ENCODE measurements at places on chromosomes 1 and 21.

DNA sequence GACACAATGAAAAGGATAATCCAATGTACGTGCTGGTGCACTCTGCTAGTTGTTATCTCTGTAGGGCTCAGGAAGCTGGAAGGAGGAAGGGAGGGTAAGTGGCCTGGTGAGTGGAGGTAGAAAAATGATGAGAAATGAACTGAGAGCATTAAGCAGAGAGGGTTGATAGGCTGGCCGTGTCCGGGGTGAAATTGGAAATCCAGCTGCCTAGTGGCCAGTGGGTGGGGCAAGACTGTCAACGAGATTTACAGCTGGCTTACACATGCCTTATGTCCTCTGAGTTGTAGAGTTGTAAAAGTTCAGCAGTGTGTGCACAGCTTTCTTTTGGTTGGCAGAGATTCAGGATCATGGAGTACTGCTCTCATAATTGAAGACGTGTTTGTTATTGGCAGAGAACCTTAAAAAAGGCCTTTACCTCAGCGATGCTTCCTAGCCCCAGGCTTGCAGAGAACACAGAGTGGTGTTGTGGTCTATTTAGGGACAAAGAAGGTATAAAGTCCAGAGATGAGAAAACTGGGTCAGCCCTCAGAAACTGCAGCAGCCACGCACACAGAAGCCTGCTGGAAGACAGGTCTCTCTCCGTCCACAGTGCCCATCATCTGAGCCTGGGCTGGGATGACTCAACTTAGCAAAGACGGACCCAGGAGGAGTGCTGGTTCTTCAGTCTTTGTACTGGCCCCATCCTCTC is 132.4 kb downstream of the EDEM3 start:
- peak; percentile 85 for DNase-seq

DNA sequence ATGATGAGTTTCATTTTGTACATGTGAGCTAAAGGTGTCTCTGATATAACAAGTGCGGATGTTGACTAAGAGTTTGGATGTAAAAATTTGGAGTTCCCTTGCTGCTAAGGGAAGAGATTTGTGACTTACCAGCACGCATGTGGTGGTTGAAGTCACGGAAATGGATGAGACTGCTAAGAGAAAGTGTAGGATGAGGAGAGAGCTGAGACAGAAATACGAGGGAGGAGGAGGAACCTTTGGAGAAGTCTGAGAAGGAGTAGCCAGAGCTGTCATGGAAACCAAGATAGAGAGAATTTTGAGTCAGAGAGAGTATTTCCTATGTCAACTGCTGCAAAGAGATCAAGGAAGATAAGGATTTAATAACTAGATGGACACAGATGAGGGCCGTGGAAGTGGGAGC is 106.5 kb upstream of the COL24A1 start:
- no peak for DNase-seq

DNA sequence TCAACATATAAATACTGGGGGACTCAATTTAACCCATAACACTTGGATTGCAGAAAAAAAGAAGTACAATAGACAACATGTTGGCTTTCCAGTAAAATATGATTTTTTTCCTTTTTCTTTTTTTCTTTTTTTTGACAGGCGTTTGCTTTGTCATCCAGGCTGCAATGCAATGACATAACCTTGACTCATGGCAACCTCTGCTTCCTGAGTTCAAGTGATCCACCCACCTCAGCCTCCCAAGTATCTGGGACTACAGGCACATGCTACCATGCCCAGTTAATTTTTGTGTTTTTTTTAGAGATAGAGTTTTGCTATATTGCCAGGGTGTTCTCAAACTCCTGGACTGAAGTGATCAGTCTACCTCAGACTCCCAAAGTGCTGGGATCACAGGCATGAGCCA is 1512.0 kb upstream of the PRMT6 start:
- DNase-seq, result no peak

GRCh38 chr1:207001492-207002245 is 30.9 kb downstream of the C1orf116 start:
- DNase-seq, result no peak

GRCh38 chr1:44890007-44890406 is 47.0 kb upstream of the PTCH2 start:
- DNase-seq, result no peak

DNA sequence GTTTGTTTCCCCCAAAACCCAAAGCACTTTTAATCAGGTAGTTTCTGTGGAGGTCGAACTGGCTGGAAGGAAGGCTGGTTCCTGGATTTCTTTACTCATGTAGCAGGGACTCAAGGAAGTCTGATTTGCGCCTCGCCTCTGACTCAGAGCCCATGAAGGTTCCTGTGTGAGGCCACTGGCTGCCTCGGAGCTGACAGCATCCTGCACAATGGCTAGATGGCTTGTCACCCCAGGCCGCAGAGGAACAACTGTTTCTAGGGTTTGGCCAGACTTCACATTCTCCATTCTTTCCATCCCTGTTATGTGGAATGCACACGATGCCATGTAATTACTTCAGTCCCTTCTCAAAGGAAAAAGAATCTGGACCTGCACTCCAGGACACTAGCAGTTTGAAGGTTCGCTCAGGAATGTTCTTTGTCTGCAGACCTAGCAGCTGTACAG is 39.1 kb upstream of the PRSS38 start:
- DNase-seq, result no peak

GRCh38 chr1:197435224-197435623 is 167.2 kb downstream of the CRB1 start:
- DNase-seq, result no peak

DNA sequence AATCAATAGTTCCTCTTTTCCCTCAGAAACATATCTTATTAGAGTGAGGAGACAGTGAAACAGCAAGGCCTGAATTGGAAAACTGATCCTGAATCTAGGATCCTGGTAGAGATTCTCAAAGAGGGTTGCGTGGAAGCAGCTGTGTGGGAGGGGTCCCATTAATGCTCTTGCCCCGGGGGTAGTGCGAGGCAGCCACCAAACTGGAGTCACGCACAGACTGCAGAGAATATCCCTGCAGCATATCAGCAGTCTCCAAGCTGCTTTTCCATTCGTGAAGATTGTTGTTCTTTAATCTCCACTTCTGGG is 150.1 kb downstream of the DISC1 start:
- no peak for DNase-seq

GRCh38 chr21:44792702-44793591 is 8.7 kb downstream of the UBE2G2 start:
- peak; percentile 52 for DNase-seq

- DNase-seq, result no peak
Observed at GRCh38 chr1:145982010-145982723, 14.2 kb downstream of the TXNIP start.

GRCh38 chr1:194223596-194223995 is 1037.2 kb upstream of the B3GALT2 start:
- DNase-seq, result no peak

DNA sequence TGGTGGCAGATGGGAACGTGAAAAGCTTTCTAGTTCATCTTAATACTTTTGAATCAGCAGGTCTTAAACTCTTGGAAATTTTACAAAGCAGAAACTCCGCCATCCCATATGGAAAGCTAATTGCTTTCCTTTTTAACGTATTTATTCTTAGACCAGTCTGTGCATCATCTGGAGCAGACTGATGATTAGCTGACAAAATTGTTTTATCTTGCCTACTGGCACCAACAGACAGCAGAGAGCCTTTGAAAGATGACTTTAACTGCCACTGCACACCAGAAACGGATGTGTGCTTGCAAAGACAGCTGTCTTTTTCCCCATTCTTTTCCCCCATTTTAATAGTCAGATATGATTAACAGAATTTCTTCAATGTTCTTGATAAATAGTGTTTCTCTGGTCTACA is 97.0 kb downstream of the PLD5 start:
- DNase-seq, result peak; percentile 52

GRCh38 chr1:87329051-87329525 is 408 bp downstream of the LMO4 start:
- peak; percentile 66 for DNase-seq

DNA sequence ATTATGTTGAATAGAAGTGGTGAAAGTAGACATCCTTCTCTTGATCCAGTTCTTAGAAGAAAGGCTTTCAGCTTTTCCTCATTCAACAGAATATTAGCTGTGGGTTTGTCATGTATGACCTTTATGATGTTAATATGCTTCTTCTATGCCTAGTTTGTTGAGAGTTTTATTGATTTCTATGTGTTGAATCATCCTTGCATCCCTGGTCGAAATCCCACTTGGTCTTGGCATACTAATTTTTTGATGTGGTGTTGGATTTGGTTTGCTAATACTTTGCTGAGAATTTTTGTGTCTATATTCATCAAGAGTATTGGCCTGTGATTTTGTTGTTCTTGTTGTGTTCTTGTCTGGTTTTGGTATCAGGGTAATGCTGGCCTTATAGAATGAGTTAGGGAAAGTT is 20.9 kb downstream of the CD55 start:
- no peak for DNase-seq

GRCh38 chr1:185040408-185040735 is 5.0 kb upstream of the RNF2 start:
- DNase-seq, result no peak

- DNase-seq, result peak; percentile 68
Observed at GRCh38 chr1:51296383-51297357, 33.7 kb downstream of the TTC39A start.

GRCh38 chr1:39117899-39118450 is 86.5 kb upstream of the MACF1 start:
- DNase-seq, result no peak

- no peak for DNase-seq
Observed at GRCh38 chr1:19199329-19199968, 10.6 kb downstream of the UBR4 start.

DNA sequence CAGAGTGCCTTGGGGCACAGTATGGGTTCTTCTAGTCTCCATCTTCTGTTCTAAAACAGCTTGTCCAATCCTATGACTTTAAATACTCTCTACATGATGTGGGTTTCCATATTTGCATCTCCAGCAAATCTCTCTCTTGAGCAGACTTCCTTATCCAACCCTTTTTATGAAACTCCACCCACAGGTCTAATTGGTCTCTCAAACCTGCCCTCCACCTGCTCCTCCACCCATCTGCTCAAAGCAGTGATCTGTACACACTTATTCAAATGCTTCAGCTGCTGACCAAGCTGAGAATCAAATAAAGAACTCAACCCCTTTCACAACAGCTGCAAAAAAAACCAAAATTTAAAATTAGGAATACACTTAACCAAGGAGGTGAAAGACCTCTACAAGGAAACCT is 11.5 kb downstream of the MCOLN2 start:
- DNase-seq, result no peak

DNA sequence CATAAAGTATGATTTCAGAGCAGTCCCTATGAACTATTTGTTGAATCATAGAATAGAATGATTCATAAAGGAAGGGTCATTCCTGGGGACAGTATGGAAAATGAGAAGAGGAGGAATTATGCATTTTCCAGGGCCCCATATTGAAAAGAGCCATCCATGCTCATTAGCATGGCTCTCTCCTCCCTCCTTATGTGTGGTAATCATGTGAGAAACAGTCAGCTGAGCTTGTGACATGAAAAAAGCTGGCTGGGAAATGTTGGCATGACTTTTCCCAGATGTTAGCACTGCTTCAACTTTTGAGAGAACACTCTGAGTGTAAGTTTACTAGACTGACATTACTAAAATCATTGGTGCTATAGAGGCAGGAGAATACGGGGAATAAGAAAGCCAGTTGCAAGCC is 16.1 kb downstream of the TRIM67 start:
- no peak for DNase-seq

DNA sequence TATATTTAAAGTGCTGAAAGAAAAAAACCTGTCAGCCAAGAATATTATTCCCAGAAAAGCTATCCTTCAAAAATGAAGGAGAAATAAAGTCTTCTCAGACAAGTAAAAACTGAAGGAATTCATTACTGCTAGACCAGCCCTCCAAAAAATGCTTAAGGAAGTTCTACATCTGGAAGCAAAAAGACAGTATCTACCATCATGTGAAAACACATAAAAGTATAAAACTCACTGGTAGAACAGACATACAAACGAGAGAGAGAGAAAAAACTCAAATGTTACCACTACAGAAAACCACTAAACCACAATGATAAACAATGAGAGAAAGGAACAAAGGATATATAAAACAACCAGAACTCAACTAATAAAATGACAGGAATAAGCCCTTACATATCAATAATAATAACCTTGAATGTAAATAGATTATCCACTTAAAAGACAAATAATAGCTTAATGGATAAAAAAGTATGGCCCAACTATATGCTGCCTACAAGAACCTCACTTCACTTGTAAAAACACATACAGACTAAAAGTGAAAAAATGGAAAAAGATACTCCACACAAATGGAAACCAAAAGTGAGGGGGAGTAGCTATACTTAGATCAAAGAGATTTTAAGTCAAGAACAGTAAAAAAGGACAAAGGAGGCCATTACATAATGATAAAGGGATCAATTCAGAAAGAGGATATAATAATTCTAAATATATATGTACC is 22.0 kb downstream of the NSL1 start:
- DNase-seq, result no peak

Data from NCI-H1105 treated with DMSO at 0.1 percent for 48 hours (cell line).